ENCODE measurements at places on chromosomes 7 and 10.

DNA sequence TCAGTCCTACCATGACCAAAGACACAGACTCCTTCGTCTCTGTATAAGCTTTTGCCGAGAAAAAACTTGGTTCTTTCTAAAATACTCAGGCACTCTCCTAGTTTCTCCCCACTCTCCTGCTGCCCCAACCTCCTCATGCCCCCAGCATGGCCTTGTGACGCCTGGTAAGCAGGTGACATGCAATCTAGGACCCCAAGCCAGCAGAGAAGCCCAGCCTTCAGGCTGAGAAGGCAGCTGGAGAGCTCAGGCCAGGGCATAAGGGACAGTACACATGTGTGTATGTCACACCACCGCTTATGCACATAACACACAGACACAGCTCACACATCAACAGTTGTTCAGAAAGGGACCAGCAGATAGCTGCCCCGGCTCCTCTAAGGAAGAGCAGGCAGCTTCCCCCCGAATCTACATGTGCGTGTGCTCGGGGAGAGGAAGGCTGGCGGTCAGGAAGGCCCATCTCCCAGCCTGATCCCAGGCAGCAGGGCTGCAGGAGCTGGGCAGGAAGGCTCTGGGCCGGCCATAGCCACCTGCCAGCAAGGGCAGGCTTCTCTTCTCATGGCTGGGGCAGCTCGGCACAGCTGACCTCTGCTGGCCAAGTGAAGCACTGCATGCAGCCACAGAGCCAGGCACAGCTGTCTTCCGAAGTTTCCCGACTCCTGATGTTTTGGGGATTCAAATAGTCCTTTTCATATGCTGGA, 8.5 kb downstream of the DDX56 start:
- DNase-seq: peak; percentile 19

- no peak for DNase-seq
Measured at GRCh38 chr10:24156686-24157085, 52.3 kb upstream of the KIAA1217 start.

DNA sequence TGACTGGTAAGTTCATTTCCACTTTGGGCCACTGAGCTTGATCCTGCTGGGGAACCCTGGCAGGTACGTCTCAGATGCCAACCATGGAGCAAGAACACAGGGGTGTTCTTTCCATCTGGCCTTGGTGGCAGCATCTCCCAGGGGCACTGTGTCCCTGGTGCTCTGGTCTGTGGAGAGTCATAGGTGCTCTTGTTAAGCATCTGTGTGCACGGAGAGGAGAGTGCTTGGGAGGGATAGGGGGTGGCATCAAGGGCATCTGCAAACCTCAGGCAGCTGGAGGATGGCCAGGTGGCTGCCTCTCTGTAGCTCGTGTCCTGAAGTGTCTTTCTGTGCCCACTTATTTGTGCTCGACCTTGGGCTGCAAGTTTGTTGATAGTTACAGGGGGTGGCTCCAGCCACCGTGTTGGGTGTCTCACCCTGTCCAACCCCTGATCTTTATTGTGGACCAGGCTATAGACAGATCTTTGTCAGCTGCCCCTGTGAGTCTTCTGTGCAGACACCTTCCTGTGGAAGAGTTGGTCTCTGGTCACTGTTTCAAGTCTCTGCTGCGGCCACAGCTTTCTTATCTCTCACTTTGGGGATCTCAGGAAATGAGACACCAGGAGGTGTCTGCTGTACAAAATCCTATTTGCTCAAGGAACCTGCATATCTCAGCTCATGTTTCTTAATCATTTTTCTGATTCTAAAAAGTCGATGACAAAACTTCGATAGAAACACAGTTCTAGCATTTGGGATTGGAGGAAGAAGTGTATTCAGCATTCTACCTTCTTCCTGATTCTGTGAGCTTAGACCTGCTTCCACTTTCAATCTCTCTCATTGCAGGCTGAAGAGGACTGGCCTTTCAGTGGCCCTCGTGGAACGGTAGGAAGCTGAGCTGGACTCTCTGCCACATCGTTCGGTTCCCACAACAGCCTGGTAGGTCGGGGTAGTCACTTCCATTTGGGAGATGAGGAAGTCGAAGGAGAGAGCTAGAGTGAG, 17.2 kb upstream of the GIMAP8 start:
- no peak for DNase-seq

DNA sequence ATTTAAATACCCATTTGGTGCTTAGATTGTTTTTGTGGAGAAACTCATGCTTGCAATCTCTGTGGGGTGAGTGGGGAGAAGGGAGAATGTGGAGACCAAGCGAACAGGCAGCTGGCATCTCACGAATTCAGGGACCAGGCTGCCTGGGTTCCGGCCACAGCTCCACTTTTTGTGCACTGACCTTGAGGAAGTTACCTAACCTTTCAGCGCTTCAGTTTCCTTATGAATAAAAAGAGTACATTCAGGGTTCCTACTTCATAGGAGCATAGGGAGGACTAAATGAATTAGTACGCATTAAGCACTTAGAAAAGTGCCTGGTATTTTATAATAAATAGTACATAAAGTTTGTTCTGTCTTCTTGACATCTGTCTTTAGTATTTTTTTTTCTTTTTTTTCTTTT, 72.5 kb downstream of the PRTFDC1 start:
- DNase-seq: no peak

DNA sequence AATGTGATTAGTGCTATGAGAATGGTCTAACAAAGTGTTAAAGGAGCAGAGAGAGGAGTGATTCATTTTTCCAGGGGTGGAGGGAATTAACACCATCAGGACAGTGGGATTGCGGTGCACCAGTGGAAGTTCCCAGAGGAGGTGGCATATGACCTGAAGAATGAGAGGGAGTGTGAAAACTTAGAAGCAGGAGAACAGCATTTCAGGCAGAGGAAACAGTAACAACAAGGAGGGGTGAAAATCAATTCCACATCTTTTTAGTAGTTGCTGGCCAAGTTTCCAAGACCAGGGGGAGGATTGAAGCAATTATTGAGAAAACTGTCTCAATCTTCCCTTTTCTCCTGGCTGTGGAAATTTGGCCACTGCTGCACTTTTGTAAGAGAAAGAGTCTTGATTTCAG, 23.7 kb upstream of the CCDC172 start:
- DNase-seq: no peak

DNA sequence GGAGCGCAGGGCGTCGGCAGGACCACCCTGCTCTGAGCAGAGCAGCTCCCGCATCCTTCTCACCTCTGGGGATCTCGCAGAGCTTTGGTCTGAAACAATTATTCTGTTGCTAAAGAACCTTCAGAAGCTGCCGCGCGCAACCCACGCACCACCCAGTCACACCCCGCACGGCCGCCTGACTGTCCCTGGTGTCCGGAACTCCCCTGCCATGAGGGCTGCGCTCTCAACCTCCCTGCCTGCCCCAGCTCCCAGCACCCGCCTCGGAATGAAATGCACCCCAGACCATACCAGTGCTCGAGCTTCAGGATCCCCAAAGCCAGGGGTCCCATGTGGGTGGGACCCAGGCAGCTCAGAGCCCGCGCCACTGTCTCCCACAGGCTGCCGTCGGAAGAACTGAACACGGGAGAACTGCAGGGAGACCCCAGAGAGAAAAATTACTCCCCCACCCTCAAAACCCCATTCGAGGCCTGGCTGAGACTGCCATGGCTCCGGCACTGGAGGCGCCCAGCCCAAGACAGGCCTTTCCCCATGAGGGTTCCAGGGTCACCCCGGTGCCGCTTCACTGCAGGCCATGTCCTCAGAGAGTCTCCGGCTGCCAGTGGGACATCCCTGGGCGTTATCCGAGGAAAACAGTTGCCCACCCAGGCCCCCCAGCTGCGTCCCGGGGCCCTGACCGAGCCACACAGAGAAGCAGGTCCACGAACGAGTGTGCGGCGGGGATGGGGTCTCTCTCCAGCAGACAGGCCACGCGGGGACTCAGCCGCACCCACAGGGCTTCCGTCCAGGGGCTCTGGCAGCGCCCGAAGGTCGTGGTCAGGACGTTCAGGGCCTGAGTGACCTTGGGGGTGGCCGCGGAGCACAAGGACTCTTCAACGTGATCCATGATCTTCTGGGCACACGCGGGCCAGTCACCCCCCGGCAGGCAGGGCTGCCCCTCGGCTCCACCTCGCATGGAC, 12.1 kb downstream of the BRAT1 start:
- no peak for DNase-seq

- DNase-seq: no peak
Measured at GRCh38 chr10:63266391-63267316, 133.5 kb downstream of the NRBF2 start.

GRCh38 chr7:129017933-129018538, 36.9 kb downstream of the TNPO3 start:
- no peak for DNase-seq

- no peak for DNase-seq
Measured at GRCh38 chr10:119428789-119429188, 113.7 kb downstream of the RGS10 start.

DNA sequence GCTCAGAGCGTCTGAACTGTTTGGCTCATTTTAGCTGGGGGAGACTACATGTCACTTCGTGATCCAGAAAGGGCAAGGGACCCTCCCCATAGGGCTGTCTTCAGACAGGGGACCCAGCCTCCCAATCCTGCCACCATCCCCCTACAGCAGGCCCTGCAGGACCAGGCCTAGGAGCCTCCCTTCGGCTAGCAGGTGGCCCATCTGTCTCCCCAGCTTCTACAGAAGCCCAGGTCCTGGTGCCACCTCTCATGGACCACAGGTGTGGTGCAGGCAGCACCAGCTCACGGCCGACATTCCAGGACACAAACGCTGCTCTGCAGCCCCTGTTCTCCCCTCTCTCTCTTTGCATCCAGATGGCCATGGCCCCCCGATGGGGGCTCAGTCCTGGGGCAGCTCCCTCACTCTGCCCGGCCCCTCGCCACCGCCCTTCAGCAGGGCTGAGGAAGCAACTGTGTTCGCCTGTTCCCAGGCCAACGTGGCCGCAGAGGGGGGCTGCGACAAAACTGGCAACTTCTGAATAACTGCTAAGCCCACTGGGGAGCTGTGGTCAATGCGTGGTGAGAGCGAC, 10.3 kb downstream of the TECPR1 start:
- DNase-seq: no peak

- DNase-seq: no peak
Measured at GRCh38 chr7:105477908-105478307, 44.2 kb downstream of the PUS7 start.

GRCh38 chr10:29849126-29849833, 210.1 kb downstream of the JCAD start:
- no peak for DNase-seq

DNA sequence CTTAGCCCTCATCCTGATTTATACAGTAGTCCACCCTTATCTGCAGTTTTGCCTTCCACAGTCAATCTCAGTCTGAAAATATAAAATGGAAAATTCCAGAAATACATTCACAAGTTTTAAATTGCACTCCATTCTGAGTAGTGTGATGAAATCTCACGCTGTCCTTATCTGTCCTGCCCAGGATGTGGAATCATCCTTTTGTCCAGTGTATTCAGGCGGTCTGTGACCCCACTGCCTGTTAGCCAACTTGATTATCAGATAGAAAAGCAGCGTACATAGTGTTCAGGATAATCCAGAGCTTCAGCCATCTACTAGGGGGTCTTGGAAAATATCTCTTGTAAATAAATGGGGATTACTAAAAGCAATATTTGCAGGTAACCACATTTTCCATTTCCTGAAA, 146.3 kb downstream of the MALRD1 start:
- DNase-seq: no peak

GRCh38 chr10:5413012-5413938, 918 bp downstream of the NET1 start:
- no peak for DNase-seq

DNA sequence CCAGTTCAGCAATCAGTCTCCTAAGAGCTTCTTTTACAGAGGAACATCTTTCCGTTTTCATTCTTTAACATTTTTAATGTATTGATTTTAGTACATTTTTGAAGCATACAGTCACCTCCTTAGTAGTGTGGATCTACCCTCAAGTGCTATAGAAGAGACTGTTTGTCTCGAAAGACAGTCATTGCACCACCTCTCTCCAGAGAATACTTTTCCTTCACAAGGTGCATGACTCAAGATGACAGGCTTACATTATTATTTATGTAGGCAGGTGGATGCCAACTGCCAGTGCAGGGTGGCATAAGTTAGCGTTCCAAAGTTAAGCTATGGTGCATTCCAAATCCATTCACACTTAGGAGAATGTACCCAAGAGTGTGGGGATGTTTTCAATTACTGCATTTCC, 71.8 kb downstream of the ZEB1 start:
- DNase-seq: no peak

DNA sequence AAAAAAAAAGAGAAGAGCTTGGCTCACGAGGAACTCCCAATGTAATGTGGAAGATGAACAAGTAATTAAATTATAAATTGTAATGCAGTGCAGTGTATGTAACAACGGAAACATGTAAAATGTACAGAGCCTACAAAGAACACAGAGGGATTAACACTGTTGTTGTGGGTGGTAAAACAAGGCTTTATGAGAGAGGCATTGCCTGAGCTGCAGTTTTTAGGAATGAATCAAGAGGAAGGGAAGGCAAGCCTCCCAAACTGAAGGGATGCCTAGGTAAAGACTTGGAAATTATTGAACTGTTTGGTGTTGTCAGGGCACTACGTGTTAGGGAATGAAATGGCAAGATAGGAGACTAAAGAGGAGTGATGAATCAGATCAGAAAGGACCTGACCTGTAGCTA, 213.7 kb downstream of the HTR7 start:
- DNase-seq: no peak

DNA sequence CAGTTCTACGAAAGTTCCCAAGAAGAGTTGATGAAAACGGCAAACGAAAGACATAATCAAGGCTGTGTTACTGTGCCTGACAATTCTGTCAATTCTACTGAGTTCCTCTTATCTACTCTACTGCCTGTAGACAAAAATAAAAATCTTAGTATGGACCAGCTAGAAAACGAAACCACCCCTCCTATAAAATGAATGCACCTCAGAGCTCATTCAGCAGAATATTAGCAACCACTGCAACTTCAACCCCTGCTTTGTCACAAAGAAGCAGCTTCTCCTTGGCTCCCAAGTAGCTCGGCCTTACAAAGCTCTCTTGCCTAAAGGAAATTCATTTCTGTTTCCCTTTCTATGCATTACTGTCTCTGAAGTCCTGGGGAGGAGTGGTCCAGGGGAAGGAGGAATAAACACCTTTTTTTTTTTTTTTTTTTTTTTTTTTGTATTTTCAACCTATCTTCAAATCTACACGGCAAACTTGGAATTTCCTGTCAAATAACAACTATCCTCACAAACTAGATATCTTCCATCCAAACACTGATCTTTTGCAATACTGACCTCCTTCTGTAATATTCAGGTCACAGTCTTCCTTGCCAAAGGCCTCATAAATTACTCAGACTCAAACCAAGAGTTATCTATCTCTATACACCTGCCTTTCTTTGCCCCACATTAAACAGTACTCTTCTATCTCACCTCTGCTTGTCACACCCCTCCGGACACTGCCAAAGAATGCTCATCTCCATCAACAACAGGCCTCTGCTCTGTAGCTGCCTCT, 74.3 kb downstream of the GLI3 start:
- no peak for DNase-seq

- no peak for DNase-seq
Measured at GRCh38 chr10:48697821-48698764, 13.4 kb downstream of the WDFY4 start.

DNA sequence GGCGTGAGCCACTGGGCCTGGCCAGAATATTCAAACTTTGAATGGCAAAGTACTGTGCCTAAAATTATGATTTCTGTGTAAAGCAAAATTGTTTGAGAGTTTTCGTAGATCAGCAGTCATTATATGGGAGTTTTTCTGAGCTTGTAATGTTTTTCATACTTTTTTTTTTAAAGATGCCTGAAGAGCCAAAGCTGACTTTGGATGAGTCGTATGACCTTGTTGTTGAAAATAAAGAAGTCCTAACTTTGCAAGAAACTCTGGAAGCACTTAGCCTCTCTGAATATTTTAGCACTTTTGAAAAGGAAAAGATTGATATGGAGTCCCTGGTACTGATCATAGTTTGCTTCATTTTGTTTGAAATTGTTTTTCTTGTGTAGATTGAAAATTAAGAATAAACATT, 26.7 kb downstream of the SEC23IP start:
- DNase-seq: no peak

Data from activated CD8-positive, alpha-beta memory T cell treated with anti-CD3 and anti-CD28 coated beads for 1 hour (primary cell).